Keratinocyte (primary cell): ENCODE measurements at places on chromosomes 13 and 19.

DNA sequence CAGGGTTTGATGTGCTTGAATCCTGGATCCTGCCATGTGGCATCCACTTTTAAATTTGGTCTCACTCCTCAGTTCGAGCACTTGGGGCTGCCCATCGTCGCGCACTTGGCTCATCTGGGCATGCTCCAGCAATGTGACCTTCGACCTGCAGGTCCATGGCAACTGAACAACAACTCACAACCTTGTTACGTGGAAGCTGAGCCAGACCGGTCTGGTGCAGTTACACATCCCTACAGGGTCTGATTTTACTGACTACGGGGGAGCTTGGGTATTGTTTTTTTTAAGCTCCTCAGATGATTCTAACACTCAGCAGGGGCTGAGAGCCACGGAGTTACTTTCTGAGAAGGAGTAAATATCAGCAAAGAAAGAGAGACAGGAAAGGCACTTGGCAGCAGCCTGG lies 769.6 kb downstream of the UQCRFS1 start:
- H3K27me3 ChIP-seq: no peaks in the 10 kb centered on the region
- no peaks in the 10 kb centered on the region for H3K36me3 ChIP-seq
- H3K4me3 ChIP-seq: no peak overlapping the region
- no peak overlapping the region for H3K27ac ChIP-seq

GRCh38 chr19:35083691-35084508 lies 31.7 kb upstream of the FXYD3 start:
- H3K36me3 ChIP-seq: no peaks in the 10 kb centered on the region
- DNase-seq: no peak
- no peak overlapping the region for H3K27ac ChIP-seq

- no peak for DNase-seq
- no peak overlapping the region for H3K4me3 ChIP-seq
- H3K36me3 ChIP-seq: no peaks in the 10 kb centered on the region
- peaks cover 2% of the 10 kb centered on the region for H3K27me3 ChIP-seq
- no peaks in the 10 kb centered on the region for H3K4me1 ChIP-seq
Measured at GRCh38 chr13:45796426-45797235, 54.9 kb downstream of the SIAH3 start.

- H3K36me3 ChIP-seq: no peaks in the 10 kb centered on the region
- no peaks in the 10 kb centered on the region for H3K27me3 ChIP-seq
- no peak overlapping the region for H3K27ac ChIP-seq
Measured at GRCh38 chr13:33307843-33308242, 22.3 kb upstream of the STARD13 start.

GRCh38 chr13:21739771-21740170 lies 68.9 kb downstream of the FGF9 start:
- DNase-seq: no peak
- no peaks in the 10 kb centered on the region for H3K27me3 ChIP-seq
- H3K4me1 ChIP-seq: no peaks in the 10 kb centered on the region
- no peak overlapping the region for H3K27ac ChIP-seq
- H3K4me3 ChIP-seq: no peak overlapping the region
- H3K36me3 ChIP-seq: no peaks in the 10 kb centered on the region

DNA sequence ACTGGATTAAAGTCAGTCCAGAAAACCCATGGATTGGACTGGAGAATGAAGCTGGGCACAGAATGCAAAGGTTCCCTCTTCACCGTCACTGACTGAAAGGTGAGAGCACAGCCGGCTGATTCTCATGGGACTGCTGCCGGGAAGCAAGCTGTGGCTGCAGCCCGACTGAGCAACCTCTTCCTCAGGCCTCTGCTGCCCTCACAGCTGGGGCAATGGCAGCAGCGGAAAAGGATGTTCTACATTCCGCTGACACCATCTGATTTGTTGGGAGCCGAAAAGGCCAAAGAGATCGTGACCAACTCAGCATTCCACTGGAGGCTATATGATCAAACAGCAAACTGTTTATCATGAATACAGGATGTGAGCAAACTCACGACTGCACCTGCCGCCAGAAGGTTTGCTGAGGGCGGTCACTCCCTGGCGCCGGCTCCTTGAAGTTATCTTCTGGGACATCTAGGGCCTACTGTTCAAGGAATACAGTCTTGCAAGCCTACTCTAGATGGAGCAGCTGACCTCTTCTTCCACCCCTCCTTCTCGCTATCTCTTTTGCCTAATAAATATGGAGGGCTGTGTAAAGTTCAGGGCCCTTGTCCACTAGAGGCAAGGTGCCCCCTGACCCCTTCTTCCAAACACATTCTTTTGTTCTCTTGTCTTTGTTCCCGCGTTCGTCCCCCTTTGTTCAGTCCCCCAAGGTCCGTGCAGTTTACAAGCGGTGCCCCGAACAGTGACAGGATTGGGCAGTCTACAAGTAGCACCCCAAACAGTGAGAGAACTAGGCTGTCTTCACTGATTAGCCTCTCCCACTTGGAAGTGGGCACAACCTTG lies 19.6 kb upstream of the SIGLEC6 start:
- no peaks in the 10 kb centered on the region for H3K4me1 ChIP-seq
- DNase-seq: no peak
- no peaks in the 10 kb centered on the region for H3K27me3 ChIP-seq
- H3K27ac ChIP-seq: no peak overlapping the region

GRCh38 chr19:7104747-7105447 lies 35.4 kb downstream of the ZNF557 start:
- DNase-seq: no peak
- H3K36me3 ChIP-seq: no peaks in the 10 kb centered on the region
- no peak overlapping the region for H3K27ac ChIP-seq
